Thymus (tissue), 14 donors: ENCODE measurements at places on chromosomes 6 and 20. TPM values are rescaled to one million over a fixed set of nuclear protein-coding genes. Genes with fewer than 3 reads are reported as not detected.

GRCh38 chr20:44495802-44496481 is 20.3 kb downstream of the TTPAL start:
- H3K4me3 ChIP-seq, result no peak overlapping the region
- DNase-seq, result no peak
- peaks cover 71% of the 10 kb centered on the region for H3K36me3 ChIP-seq
- H3K4me1 ChIP-seq, result no peaks in the 10 kb centered on the region
- no peak overlapping the region for H3K27ac ChIP-seq
- no peaks in the 10 kb centered on the region for H3K27me3 ChIP-seq

DNA sequence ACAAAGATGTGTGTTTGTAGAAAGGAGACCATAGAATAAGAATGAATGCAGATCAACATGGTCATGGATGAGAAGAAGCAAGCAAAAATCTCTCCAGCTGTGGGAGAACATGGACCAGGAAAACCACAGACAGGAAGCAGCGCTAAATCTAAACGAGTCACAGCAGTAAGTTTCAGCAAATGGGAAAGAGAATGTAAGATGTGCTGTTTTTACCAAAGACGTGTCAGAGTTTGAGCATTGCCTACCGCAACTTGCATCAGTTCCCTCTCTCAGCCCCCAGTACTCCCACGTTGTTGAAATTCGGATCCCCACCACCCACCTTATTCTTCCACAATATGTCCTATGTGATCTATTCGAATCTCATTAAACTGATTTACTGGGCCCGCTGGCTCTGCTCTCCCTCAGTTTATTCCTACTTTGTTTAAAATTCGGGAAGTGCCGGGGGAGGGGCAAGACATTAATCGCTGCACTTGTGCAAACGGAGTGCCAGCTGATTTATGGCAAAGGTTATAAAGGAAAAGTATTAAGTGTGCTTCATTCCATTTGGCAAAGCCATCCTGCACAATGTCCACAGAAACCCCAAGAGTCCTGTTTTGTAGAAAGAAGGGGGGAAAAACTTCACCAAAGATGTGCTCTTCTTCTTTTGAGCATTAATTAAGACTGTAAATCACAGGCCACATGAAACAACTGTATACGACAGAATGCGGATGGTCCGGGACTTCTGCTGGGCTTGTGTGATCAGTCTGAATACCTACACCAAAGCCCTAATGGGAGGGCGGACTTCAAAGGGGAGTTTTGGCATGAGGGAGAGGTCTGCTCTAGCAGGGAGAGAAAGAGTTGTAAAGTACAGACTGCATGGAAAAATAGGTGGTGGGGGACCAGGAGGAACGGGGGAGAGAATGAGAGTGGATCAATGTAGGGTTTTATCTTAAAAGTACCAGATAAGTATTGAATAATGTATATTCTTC is 59.1 kb upstream of the PRDM1 start:
- H3K36me3 ChIP-seq, result no peaks in the 10 kb centered on the region
- peaks cover 2% of the 10 kb centered on the region for H3K27me3 ChIP-seq
- H3K4me1 ChIP-seq, result no peaks in the 10 kb centered on the region
- H3K4me3 ChIP-seq, result no peak overlapping the region

GRCh38 chr6:16446273-16446672 is 207.9 kb downstream of the GMPR start:
- no peaks in the 10 kb centered on the region for H3K36me3 ChIP-seq
- H3K27me3 ChIP-seq, result no peaks in the 10 kb centered on the region
- no peak overlapping the region for H3K4me3 ChIP-seq
- DNase-seq, result no peak
- no peak overlapping the region for H3K27ac ChIP-seq

DNA sequence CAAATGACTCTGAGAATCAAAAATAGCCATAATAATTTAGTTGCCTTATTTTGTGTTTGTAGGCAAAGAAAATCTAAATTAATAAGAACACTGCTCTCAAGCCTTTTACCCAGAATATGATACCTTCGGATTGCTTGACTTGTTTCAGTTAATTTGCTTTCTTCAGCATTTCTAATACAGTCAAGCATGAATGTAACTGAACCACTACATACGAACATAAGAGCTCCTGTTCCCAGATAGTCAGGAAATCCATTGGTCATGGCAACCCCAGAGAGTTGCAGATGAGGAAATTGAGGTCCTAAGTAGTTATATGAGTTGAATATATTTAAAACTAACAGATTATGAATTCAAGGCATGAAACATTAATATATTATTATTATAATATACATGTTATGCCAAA is 2.9 kb downstream of the FRK start:
- H3K36me3 ChIP-seq, result no peaks in the 10 kb centered on the region
- no peaks in the 10 kb centered on the region for H3K4me1 ChIP-seq
- no peak overlapping the region for H3K27ac ChIP-seq
- H3K4me3 ChIP-seq, result no peak overlapping the region

DNA sequence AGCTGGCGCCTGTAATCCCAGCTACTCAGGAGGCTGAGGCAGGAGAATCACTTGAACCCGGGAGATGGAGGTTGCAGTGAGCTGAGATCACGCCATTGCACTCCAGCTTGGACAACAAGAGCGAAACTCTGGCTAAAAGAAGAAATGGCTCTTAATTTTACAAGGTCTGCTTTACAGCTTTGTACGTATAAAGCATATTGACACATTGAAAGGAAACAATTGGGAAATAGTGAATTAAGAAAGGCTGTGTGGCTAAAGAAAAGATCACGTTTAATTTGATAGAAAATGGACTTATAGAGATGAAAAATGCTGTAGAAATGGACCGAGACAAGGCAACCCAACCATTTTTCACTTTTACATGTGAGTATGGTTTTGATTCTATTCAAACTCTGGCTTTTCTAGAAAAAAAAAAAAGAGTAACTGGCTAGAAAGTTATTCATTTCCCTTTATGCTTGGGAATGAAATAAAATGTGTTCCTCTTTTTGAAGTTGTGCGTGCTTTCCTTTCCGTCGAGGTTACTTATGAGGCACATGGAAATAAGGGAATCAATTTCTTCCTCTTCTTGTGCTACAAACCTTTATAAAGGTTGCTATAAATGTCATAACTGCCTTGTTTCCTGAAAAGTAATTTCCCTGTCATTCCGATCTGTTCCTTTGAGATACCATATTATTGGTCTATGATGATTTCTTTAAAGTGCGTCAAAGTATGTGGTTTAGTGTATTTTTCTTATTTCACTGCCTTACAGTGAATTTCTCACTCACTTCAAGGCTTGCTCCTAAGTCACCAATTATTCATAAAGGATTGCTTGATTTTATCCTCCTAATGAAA is 29.4 kb downstream of the PFDN4 start:
- H3K27ac ChIP-seq, result no peak overlapping the region
- no peaks in the 10 kb centered on the region for H3K27me3 ChIP-seq
- DNase-seq, result no peak
- no peaks in the 10 kb centered on the region for H3K4me1 ChIP-seq

GRCh38 chr20:1381753-1382591 is 10.9 kb downstream of the FKBP1A start:
- H3K36me3 ChIP-seq, result peaks cover 16% of the 10 kb centered on the region
- no peak overlapping the region for H3K4me3 ChIP-seq
- H3K27ac ChIP-seq, result no peak overlapping the region
- no peaks in the 10 kb centered on the region for H3K27me3 ChIP-seq
- H3K4me1 ChIP-seq, result peaks cover 9% of the 10 kb centered on the region

- H3K36me3 ChIP-seq, result no peaks in the 10 kb centered on the region
- no peak overlapping the region for H3K27ac ChIP-seq
- H3K4me1 ChIP-seq, result no peaks in the 10 kb centered on the region
- no peaks in the 10 kb centered on the region for H3K27me3 ChIP-seq
Measured at GRCh38 chr20:19045371-19045770, 167.1 kb upstream of the SLC24A3 start.

GRCh38 chr6:149234051-149234962 is 83.2 kb upstream of the TAB2 start:
- H3K27ac ChIP-seq, result peak overlapping the region; percentile 26
- H3K4me1 ChIP-seq, result peaks cover 7% of the 10 kb centered on the region
- no peak for DNase-seq
- H3K36me3 ChIP-seq, result no peaks in the 10 kb centered on the region
- H3K4me3 ChIP-seq, result no peak overlapping the region

- no peak overlapping the region for H3K4me3 ChIP-seq
- H3K4me1 ChIP-seq, result peaks cover 3% of the 10 kb centered on the region
- H3K27me3 ChIP-seq, result no peaks in the 10 kb centered on the region
- no peaks in the 10 kb centered on the region for H3K36me3 ChIP-seq
Measured at GRCh38 chr6:15184441-15184861, 61.4 kb upstream of the JARID2 start.

- H3K4me3 ChIP-seq, result no peak overlapping the region
- no peak overlapping the region for H3K27ac ChIP-seq
- no peaks in the 10 kb centered on the region for H3K4me1 ChIP-seq
- H3K27me3 ChIP-seq, result peaks cover 3% of the 10 kb centered on the region
- no peaks in the 10 kb centered on the region for H3K36me3 ChIP-seq
- DNase-seq, result no peak
Measured at GRCh38 chr6:96939007-96939805, 14.7 kb downstream of the KLHL32 start.

- no peak overlapping the region for H3K4me3 ChIP-seq
- DNase-seq, result no peak
- no peak overlapping the region for H3K27ac ChIP-seq
- H3K36me3 ChIP-seq, result no peaks in the 10 kb centered on the region
Measured at GRCh38 chr6:77313595-77313994, 149.7 kb downstream of the HTR1B start.

DNA sequence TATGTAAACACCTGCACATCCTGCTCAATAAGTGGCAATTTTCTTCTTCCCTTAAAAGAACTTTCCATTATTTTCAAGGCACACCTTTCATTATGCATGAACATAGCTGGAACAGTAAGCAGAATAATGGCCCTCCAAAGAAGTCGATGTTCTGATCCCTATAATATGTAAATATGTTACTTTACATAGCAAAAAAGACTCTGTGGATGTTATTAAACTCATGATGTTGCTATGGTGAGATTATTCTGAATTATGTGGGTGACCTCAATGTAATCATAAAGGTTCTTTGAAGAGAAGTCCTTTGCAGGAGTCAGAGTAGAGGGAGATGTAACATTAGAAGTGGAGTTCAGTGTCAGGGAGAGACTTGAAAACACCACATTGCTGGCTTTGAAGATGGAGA is 299.9 kb upstream of the PLN start:
- H3K27me3 ChIP-seq, result no peaks in the 10 kb centered on the region
- no peaks in the 10 kb centered on the region for H3K4me1 ChIP-seq
- H3K36me3 ChIP-seq, result no peaks in the 10 kb centered on the region
- H3K27ac ChIP-seq, result no peak overlapping the region
- DNase-seq, result no peak
- no peak overlapping the region for H3K4me3 ChIP-seq

DNA sequence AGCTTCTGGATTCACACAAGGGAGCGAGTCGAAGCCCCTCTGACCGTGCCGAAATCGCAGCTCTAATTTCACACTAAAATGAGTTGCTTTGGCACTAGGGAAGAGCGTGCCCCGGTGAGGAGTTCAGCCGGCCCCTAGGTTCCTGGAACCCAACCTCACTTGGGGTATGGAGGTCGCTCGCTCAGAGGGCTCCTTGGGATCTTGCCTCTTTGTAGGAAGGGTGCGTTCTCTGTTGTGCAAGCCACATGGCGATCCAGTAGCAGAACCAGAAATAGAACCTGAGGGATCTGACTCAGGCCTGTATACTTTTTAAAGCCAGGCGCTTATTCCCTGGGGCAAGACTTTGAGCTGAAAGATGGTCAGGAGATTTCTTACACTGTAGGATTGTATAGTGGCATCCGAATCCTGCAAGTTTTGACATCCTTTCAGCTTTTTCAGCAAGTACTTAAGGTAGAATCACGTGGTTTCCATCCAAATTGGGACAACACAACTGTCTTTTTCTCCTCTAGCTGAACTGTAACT is 861 bp upstream of the RALGAPA2 start:
- no peaks in the 10 kb centered on the region for H3K27me3 ChIP-seq
- peak overlapping the region; percentile 18 for H3K27ac ChIP-seq
- H3K4me3 ChIP-seq, result peak overlapping the region; percentile 76
- DNase-seq, result no peak
- no peaks in the 10 kb centered on the region for H3K36me3 ChIP-seq
- peaks cover 15% of the 10 kb centered on the region for H3K4me1 ChIP-seq

DNA sequence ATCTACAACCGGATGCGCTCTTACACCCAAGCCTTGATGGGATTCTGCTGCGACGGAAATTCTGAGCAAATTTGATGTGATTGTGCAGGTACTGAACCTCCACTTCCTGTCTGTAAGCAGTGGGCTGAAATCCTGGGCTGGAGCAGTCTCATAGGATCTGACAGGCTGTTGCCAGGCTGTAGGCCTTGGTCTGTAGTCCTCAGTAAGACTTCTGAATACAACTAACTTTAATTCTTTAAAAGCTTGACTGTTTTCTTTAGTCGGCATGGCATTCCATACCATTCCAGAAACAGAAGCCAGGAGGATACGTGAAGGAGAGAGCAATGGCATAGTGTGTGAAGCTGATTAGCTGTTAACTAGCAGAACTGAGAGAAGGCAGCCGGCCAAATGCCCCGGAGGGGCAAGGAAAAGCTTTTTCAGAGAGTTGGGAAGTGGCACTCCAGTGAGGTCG is 68.3 kb downstream of the ADTRP start:
- DNase-seq, result peak; percentile 63
- no peak overlapping the region for H3K4me3 ChIP-seq
- H3K27ac ChIP-seq, result peak overlapping the region; percentile 67
- no peaks in the 10 kb centered on the region for H3K27me3 ChIP-seq
- H3K4me1 ChIP-seq, result peaks cover 36% of the 10 kb centered on the region

GRCh38 chr6:34465531-34466241 is at the start of gene PACSIN1:
Gene PACSIN1 (plus strand): TSS chr6:34466076. CDS start chr6:34526306, 60,230 bp downstream.
- no peak within 1 kb of the TSS for H3K4me3 ChIP-seq
- H3K27me3 ChIP-seq, result peaks cover 37% of the 10 kb centered on the region
- H3K4me1 ChIP-seq, result no peaks in the 10 kb centered on the region

DNA sequence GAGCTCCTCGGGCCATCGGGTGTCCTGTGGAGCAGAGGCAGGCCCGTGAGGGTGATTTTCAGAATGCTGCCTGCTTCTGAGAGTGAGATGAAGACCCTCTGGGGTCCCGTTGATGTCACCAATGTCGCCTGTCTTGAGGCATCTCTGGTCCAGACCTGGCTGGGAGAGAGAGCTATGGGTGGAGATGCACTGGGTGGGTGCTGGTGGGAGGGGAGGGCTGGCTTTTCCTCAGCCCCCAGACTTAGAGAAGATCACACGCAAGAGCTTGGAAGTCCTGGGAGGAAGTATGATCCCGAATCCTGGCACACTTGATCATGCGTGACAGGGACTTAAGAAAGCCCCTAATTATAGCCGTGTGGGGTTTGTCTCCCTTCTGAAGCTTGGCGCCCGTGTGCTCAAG is 103.2 kb upstream of the CD93 start:
- no peaks in the 10 kb centered on the region for H3K27me3 ChIP-seq
- no peak overlapping the region for H3K4me3 ChIP-seq
- H3K4me1 ChIP-seq, result no peaks in the 10 kb centered on the region
- no peaks in the 10 kb centered on the region for H3K36me3 ChIP-seq
- H3K27ac ChIP-seq, result no peak overlapping the region
- no peak for DNase-seq

Gene SLC22A3
- total RNA-seq, result 0.28 TPM

Gene TBXT
- total RNA-seq, result not detected

Gene GNMT
- 3.0 TPM for total RNA-seq

Gene LY86
- total RNA-seq, result 13.4 TPM

Gene ENPP5
- 4.9 TPM for total RNA-seq

Gene WFDC10B
- not detected for total RNA-seq

Gene CLIC5
- 0.85 TPM for total RNA-seq
